Immature natural killer cell (primary cell): ENCODE measurements at places on chromosomes 13 and 19.

- no peak overlapping the region for H3K4me3 ChIP-seq
- no peaks in the 10 kb centered on the region for H3K4me1 ChIP-seq
Observed at GRCh38 chr13:44549476-44549875, 26.7 kb downstream of the TSC22D1 start.

DNA sequence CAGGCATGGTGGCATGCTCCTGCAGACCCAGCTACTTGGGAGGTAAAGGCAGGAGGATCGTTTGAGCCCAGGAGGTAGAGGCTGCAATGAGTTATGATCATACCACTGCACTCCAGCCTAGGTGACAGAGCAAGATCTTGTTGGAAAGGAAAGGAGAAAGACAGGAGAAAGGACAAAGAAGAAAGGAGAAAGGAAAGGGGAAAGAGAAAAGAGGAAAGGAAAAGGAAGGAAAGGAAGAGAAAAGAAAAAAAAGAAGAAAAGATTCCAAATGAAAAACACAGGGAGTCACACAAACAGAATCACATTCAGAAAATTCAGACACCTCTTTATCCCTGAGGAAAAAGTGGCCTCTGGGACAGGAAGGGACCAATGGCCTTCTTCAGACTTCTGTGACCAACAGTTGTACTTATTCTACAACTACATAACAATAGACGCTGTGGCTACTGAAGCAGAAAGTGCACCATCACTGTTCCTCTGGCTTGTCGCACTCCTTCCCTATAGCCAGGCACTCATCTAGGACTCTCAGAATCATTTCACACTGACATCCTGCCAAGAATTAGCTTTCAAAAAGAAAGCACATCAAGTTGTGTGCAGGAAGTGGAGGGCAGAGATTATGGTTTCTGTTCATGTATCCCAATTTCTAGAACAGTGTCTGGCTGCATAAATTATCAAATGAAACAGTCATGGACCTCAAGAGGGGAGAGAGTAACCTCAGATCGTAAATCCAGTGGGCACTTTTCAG, 5.9 kb downstream of the MTMR6 start:
- peaks cover 92% of the 10 kb centered on the region for H3K4me1 ChIP-seq
- no peak for DNase-seq
- H3K27me3 ChIP-seq = peaks cover 2% of the 10 kb centered on the region
- no peak overlapping the region for H3K4me3 ChIP-seq
- no peaks in the 10 kb centered on the region for H3K36me3 ChIP-seq

DNA sequence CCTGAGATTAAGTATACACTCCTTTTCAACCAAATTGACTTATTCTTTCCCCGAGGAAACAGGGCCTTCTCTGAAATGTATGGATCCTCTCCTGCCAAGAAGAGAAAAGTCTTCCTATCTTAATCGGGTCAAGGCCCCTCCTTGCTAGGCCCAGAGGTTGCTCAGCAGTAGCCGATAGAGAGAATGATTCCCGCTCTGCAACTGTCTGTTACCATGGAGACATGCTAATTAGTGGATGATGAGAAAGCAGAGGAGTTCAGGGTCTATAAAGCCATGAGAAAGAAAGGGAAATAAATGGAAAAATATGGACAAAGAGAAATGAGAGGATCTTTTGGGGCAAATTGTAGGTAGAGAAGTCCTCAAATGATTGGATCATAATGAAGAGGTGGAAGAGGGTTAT, 103.5 kb downstream of the POU4F1 start:
- no peaks in the 10 kb centered on the region for H3K4me1 ChIP-seq

GRCh38 chr13:84430446-84430845, 548.2 kb upstream of the SLITRK1 start:
- no peak overlapping the region for H3K4me3 ChIP-seq
- DNase-seq = no peak
- H3K27ac ChIP-seq = no peak overlapping the region
- no peaks in the 10 kb centered on the region for H3K27me3 ChIP-seq
- H3K4me1 ChIP-seq = no peaks in the 10 kb centered on the region

DNA sequence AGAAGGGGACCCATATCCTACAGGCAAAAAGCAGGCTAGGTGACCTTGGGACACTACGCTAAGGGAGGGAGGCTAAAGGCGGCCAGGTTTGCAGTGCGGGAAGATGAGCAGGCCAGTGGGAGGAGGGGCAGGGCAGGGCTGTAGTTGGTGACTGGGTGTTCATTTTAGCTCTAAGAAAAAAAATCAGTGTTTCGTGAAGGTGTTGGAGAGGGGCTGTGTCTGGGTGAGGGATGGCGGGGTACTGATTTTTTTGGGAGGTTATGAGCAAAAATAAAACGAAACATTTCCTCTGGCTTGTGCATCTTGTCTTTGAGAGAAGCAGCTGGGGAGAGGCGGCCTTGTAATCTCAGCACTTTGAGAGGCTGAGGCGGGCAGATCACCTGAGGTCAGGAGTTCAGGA, 4.3 kb upstream of the NUP62 start:
- H3K27me3 ChIP-seq = peaks cover 28% of the 10 kb centered on the region
- no peaks in the 10 kb centered on the region for H3K36me3 ChIP-seq
- H3K4me3 ChIP-seq = peak overlapping the region; percentile 34
- no peak for DNase-seq
- peaks cover 56% of the 10 kb centered on the region for H3K4me1 ChIP-seq

GRCh38 chr19:608155-609003, 18.7 kb downstream of the HCN2 start:
- H3K4me1 ChIP-seq = peaks cover 17% of the 10 kb centered on the region
- no peak for DNase-seq
- H3K36me3 ChIP-seq = no peaks in the 10 kb centered on the region
- no peak overlapping the region for H3K4me3 ChIP-seq

GRCh38 chr19:47564081-47564480, 8.9 kb downstream of the ZNF541 start:
- no peaks in the 10 kb centered on the region for H3K27me3 ChIP-seq
- no peak overlapping the region for H3K4me3 ChIP-seq
- DNase-seq = no peak
- H3K36me3 ChIP-seq = no peaks in the 10 kb centered on the region

DNA sequence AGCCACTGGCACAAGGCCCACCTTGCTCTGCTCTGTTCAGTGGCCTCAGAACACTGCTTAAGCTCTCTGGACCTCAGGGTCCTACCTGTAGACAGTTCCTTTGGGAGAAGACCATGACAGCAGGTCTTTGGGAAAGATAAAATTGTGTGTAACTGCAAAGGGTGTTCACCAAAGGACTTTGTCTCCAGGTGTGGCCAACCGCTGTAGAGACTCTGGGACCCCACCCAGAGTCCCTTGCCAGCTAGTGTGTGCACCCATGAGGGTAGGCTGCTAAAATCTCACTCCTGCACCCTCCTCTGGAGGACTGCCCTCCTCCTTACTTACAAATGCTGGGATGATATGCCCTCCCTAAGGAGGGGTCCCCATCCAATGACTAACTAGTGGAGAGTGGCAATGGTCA, 211.2 kb downstream of the TSHZ3 start:
- H3K27ac ChIP-seq = no peak overlapping the region
- no peaks in the 10 kb centered on the region for H3K4me1 ChIP-seq
- H3K4me3 ChIP-seq = no peak overlapping the region
- H3K36me3 ChIP-seq = no peaks in the 10 kb centered on the region

DNA sequence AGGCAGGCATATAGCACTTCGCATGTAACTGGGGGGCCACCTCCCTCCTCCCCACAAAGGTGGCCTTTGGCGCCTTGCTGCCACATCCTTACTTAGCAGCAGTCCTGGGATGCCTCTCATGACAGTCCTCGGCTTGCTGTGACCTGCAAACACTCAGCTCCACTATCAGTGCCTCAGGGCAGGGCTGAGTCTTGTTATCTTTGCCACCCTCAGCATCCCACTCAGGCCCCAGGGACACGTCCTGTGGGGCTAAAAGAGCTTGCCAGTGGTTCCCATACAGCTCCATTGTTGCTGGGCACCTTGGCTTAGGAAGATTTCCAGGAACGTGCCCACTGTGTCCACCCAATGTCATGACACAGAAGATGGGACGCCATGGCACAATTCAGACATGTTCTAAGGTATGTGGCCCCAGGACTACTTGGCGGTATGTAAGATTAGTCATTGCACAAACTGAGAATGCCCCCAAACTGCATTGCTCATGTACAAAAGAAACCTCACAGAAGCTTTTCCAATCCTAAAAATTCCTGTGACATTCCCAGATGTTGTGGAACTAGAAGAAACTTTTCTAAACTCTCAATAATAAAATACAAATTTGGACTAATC, 16.3 kb downstream of the DOCK9 start:
- no peak for DNase-seq
- no peak overlapping the region for H3K4me3 ChIP-seq
- H3K27ac ChIP-seq = no peak overlapping the region
- peaks cover 2% of the 10 kb centered on the region for H3K27me3 ChIP-seq

DNA sequence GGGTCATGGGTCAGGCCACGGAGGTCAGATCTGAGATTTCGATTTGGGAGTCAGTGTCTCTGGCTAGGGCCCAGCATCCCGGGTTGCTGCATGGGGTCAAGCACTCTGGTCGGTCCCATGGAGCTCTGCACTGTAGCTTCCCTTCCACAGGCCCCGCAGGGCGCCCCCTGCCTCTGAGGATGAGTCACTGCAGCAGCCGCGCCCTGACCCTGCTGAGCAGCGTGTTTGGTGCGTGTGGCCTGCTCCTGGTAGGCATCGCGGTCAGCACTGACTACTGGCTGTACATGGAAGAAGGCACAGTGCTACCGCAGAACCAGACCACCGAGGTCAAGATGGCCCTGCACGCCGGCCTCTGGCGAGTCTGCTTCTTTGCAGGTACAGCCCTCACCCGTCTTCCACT, 3.6 kb downstream of the CACNG7 start:
- no peak overlapping the region for H3K27ac ChIP-seq
- peaks cover 16% of the 10 kb centered on the region for H3K27me3 ChIP-seq
- no peak overlapping the region for H3K4me3 ChIP-seq

DNA sequence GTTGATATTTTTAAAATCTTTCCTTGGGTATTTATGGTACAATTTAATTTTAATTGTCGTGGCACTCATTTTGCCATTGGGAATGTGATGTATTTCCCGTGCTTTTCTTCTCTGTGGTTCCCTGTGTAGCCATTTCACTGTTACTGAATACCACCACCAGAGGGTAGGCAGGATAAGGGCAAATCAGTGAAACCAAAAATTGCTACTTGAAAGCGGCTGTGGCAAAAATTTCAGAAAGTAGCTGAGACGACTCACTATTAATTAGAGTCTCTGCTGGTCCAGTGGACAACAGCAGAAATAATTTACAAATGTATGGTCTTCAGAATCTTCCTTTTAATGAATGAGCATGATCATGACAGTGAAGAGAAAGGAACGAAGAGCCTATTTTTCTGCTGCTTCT, 34.4 kb upstream of the MIR17HG start:
- no peaks in the 10 kb centered on the region for H3K27me3 ChIP-seq
- H3K36me3 ChIP-seq = no peaks in the 10 kb centered on the region
- peak; percentile 35 for DNase-seq
- H3K27ac ChIP-seq = no peak overlapping the region

DNA sequence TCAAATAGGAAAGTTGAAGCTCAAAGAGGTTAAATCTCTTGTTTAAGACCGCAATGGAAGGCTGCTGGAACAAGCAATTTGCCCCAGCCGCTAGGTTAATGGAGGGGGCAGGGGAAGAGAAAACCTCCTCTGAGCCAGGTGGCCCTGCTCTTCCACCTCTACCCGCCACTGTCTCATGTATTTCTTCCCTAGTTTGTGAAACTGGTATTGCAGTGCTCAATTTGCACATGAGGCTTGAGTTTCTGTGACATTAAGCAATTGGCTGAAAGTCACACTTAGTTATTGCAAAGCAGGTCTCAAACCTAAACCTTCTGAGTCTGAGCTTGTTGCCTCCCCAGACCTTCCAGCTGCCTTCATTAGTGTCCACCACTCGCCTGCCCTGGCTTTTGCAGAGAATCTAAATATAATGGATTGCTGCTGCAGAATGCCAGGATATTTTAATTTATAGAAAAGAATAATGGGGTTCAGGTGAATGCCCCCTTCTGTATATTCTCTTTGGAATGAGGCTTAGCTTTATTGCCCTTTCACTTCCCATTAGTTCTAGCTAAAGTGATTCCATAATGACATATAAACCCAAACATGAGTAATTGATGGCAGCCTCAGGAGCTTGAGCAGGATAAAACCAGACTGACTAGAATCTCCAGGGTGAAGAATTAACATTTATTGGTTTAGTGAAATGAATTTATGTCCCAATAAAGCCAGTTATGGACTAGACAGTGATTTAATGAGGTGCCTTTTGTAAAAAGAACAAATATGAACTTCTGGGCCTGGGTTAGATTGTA, 27.0 kb upstream of the OLFM4 start:
- DNase-seq = no peak
- H3K4me3 ChIP-seq = no peak overlapping the region
- H3K36me3 ChIP-seq = no peaks in the 10 kb centered on the region
- peak overlapping the region; percentile 3 for H3K27ac ChIP-seq
- peaks cover 2% of the 10 kb centered on the region for H3K27me3 ChIP-seq
- peaks cover 38% of the 10 kb centered on the region for H3K4me1 ChIP-seq

GRCh38 chr13:63680704-63681103, 2265.1 kb upstream of the PCDH20 start:
- no peak overlapping the region for H3K27ac ChIP-seq
- DNase-seq = no peak
- H3K4me1 ChIP-seq = no peaks in the 10 kb centered on the region
- H3K4me3 ChIP-seq = no peak overlapping the region
- H3K36me3 ChIP-seq = no peaks in the 10 kb centered on the region

DNA sequence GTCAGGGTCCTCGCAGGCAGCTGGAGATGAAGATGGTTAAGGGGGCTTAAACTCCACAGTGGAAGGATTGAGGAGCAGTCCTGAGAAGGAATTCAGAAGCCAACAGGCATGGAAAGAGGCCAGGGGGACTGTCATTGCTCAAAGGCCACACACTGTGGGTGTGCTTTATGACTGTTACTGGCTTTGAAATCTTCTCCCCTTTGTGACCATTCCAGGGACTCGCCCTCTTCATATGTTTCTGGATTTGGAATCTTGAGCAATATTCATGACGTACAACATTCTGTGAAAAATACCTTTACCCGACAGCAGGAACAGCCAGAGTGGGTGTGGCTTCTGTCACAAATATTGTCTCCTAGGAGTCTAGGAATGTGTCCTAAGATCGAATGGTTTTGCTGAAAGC, 16.6 kb downstream of the CEACAM7 start:
- H3K27ac ChIP-seq = no peak overlapping the region
- no peaks in the 10 kb centered on the region for H3K4me1 ChIP-seq

- H3K27me3 ChIP-seq = no peaks in the 10 kb centered on the region
- no peak overlapping the region for H3K4me3 ChIP-seq
- no peaks in the 10 kb centered on the region for H3K36me3 ChIP-seq
- H3K4me1 ChIP-seq = peaks cover 2% of the 10 kb centered on the region
- DNase-seq = no peak
- no peak overlapping the region for H3K27ac ChIP-seq
Observed at GRCh38 chr13:39935155-39935554, 279.7 kb downstream of the COG6 start.

GRCh38 chr19:18262144-18262543, 12.1 kb downstream of the IQCN start:
- no peak for DNase-seq
- peaks cover 5% of the 10 kb centered on the region for H3K36me3 ChIP-seq
- no peak overlapping the region for H3K4me3 ChIP-seq
- no peaks in the 10 kb centered on the region for H3K27me3 ChIP-seq
